K562 (cell line): ENCODE measurements at places on chromosomes 12 and 14.

- DNase-seq, result no peak
Observed at GRCh38 chr14:99581374-99581773, 22.6 kb downstream of the CCDC85C start.

DNA sequence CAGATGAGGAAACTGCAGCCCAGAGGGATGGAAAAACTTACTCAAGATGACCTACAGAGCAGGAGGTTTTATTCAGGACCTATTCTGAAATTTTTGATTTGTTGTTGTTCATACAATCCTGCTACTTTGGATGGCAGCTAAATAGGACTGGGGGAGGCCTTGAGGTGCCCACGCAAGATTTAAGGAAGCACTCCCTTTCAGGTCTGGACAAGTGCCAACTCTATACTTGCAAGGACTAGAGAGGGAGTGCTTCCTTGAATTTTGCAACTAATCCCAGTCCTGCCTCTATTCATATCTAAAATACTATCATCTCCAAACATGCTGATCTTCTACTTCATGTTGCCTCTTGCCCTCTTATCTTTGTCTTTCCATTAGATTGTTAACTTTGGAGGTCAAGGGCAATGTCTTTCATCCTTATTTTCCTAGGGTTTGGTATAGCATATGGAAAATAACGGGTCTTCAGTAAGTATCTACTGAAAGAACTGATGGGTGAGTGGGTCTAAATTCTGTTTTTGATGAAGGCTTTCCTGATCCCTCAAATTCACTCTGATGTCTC, 28.6 kb upstream of the PPM1H start:
- DNase-seq, result no peak

DNA sequence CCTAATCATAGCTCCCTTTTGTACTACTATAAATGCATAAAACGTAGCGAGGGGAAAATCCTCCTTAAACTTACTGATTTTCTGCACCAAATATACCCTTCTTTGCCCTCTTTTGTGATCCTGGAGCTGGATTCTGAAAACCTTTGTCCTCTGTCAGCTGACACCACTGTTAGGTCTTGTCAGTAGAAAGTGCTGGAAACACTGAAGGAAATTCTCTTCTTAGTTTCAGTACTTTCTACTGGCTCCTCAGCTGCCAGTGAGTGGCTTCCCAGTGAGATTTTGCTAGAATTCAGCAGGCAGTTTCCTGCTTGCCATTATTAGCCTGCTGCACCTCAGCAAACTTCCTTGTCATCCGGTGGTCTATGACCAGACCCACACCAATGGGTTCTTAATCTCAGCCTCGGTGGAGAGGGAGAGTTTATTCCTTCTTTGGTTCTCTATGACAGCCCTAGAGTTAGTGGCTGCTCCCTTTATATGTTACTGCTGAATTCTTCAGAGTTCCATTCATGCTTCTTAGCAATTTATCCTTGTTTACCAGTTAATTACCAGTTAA, 476.2 kb downstream of the FSCB start:
- no peak for DNase-seq

GRCh38 chr12:3761116-3761735, 8.3 kb upstream of the CRACR2A start:
- no peak for DNase-seq

- DNase-seq, result no peak
Observed at GRCh38 chr14:49056021-49056420, 530.2 kb downstream of the RPS29 start.

DNA sequence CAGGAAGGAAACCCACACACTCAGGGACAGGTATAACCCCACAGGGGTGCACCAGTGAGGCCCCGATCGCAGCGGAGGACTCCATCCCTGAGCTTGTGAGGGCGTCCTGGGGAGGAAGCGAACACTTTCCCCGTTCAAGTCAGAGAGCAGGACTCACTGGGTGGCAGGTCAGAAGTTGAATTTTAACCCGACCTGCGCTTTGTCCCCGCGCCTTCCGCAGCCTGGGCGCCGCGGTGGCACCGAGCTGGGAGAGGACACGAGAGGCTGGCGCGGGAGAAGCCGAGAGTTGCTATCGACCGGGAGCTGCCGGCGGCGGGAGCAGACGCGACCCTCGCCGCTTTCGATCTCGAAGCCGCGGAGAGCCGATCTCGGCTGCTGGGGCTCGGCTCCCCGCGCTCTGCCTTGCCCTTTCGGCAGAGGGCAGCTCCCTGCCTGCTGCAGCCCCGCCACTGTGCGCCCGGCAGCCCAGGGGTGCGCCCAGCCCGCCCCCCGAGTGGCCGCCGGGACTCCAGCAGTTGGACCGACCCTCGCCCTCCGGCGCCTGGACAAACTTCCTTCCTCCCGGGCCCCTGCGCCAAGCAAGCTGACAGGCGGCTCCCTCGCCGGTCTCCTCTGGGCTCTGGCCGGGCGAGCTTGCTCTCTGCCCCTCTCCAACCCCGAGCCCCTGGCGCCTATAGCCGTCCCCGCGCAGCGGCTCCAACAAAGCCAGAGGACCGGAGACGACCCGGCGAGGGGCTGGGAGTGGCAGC, 918 bp downstream of the LIN7A start:
- no peak for DNase-seq

DNA sequence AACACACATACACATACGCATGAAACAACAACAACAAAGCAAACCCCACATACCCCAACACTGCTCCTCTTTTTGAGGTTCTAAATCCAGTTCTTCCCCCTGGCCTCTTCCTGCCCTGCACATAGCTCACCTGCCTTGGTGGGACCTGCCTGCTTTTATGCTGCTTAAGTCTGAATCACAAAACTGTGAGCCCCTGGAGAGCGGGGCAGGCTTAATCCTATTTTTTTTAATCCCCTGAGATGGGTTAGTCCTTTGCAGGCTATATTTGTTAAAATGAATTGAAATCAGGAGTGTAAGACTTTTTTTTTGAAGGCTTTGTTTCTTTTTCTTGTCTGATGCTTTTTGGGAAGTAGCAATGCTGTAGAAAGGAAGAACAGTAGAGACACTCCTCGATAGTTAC, 84.6 kb upstream of the MAX start:
- no peak for DNase-seq

DNA sequence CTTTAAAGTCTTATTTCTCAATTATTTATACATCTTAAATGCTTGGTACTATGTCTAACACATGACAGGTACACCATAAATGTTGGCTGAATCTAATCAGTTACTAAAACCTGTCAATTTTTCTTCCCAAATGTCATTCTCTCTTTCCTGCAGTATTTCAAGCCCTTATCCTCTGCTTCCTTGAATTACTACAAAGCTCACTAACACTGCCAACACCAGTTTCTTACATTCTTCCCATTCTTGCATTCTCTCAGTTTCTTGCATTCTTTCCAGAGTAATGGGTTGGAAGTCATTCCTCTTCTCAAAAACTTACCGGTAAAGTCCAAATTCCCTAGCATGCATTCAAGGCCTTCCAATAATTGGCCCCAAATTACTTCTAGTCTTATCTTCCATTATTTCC, 9.6 kb upstream of the SMARCC2 start:
- DNase-seq, result no peak

GRCh38 chr14:77917491-77918201, 117.7 kb downstream of the ADCK1 start:
- no peak for DNase-seq

DNA sequence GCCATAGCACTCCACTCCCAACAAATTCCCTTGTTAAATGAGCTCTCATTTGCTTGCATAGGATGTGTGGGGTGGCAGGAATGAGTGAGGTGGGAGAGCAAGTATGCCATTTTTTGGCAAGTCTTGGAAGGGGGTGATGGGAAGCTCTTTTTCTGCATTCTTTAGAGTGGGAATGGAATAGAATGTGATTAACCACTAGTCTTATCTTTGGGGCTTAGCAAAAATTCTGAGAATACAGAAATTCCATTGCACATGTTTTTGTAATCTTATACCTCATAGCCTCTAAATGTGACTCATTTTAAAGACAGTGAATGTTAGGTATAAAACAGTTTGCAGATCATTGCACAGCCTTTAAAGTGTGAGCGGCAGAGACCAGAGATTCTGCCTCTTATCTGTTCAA, 28.4 kb upstream of the NEDD1 start:
- no peak for DNase-seq

DNA sequence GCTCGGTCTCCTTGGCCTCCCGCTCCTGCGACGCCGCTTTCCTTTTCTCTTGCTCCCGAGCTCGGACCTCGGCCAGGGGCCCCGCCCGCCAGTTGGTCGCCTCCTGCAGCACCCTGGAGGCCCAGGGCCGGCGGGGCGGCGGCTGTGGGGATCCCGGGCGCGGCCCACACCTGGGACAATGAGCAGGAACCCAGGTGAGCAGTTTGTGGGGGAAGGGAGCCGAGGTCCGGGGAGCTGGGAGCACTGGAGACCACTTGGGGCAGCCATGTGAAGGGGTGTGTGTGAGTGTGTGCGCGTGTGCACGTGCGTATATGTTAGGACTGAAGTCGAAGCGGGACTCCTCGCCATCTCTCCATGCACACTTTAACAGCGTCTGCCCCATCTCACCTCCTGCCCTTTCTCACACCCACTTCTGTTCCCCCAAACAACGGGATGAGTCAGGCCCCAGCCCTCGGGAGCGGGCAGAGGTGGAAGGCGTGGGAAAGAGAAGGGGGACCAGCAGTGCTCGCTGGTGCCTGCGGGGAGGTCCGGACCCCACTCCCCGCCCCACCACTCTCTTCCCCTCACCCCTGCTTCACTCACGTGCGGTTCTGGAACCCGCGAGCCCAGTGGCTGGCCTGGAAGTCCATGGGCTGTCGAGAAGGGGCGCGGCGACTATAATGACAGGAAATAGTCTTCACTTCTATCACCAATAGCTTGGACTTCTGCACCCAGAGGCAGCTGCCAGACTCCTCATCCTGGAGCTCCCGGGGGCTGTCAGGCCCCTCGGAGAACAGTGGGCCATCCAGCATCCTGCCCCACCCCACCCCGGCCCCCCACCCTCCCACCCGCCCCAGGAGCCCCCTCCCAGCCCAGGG, 450 bp downstream of the DDN start:
- DNase-seq, result no peak
